ENCODE measurements at places on chromosomes 6 and 20.
A peak's percentile ranks its signal among the peaks of the same experiment; 100 is the strongest.

DNA sequence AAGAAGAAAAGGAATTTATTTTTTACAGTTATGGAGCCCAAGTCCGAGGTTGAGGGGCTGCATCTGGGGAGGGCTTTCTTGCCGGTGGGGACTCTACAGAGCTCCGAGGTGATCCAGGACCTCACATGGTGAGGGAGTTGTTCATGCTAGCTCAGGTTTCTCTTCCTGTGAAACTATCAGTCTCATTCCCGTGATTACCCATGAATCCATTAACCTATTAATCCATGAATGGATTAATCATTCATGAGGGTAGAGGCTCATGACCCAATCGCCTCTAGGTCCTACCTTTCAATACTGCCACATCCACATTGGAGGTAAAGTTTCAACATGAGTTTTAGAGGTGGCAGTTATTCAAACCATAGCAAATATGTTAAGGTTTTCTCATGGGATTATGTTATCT, 3.8 kb downstream of the DSE start:
- DNase-seq = no peak

- DNase-seq = peak; percentile 54
Measured at GRCh38 chr20:3995067-3995748, 20.1 kb downstream of the RNF24 start.

- DNase-seq = peak; percentile 82
Measured at GRCh38 chr6:11113038-11113437, 1.5 kb upstream of the ERVFRD-1 start.

- DNase-seq = no peak
Measured at GRCh38 chr20:39210341-39211036, 248.3 kb downstream of the DHX35 start.

DNA sequence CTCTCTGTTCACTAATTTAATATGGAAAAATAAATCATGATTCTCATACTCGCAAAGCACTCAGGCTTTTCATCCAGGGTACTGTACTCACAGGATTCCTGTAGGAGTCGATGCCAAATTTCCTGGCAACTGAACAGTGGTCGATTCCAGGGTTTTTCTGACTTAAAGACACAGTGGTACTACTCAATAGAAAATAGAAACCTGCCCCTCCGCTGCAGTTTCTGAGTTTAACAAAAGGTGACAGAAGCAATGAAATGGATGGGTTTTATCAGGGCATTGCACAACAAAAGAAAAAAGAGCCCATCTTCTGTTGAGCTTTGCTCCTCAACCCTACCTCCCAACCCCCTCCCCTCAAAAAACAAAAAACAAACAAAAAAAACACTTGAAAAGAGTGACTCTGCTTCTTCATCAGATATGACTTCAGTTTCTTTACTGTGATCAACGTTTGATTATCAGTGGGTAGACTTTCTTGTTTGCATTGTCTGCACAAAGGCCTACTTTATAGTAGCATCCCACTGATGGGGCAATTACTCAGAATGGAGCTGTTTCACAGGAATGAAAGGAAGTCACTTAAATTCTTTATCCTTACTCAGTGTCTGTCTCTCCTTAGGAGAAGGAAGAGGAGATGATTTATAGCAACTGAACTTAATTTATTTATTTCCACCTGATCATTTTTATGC, 96.2 kb upstream of the FOXO3 start:
- no peak for DNase-seq

- no peak for DNase-seq
Measured at GRCh38 chr6:156659822-156660198, 117.4 kb upstream of the ARID1B start.

GRCh38 chr6:111356551-111356950, 126.5 kb downstream of the REV3L start:
- DNase-seq = no peak

- no peak for DNase-seq
Measured at GRCh38 chr6:164377348-164377918, 932.0 kb downstream of the C6orf118 start.

DNA sequence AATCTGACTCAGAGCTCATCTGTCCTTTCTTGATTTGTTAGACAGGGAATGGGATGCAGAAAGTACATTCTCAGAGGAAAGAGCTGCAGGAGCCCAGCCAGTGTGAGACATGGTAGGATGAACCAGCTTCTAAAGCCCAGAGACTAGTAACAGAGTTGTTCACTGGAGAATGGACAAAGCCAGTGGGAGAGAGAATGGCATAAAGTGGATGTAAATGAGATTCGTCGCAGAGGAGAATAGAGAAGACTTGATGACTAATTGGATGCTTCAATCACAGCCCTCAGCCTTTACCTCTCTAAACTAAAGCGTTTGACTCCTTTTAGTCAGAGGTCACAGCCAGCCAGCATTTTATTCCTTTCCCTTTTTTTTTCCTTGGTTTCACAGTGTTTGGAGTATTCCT, 25.5 kb upstream of the L3MBTL3 start:
- DNase-seq = no peak

Measured in fibroblast of skin of scalp (primary cell).